ENCODE measurements at places on chromosomes 2 and 18.

GRCh38 chr2:222842491-222843174 lies 18.2 kb upstream of the ACSL3 start:
- DNase-seq = no peak

- no peak for DNase-seq
These were observed 88.3 kb downstream of the COL5A2 start for GRCh38 chr2:189091253-189091652.

DNA sequence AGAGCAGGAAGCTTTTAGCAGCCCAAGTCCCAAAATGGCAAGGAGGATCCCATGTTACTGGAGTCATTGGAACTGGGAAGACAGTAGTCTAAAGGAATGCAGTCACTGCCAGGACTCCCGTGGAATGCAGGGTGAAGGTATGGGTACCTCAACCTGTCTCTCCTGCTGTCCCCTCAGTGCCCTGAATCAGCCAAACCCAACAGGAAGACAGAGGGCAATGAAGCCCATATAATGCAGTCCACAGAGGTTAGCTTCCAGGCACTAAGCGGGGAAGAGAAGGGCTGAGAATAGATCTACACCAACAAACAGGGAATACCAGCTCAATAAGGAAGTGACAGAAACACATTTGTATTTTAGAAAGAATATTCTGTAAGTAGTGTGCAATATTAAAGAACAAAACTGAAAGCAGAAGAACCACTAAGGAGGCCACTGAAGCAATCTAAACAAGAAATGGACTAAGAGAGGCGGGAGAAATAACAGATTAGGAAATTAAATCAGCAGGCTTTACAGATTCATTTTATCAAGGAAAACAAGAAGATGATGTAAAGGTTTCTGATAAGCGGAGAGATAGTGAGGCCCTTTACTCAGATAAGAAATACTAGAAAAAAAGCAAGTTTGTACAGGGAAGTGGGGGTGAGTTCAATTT lies 8.3 kb downstream of the NEMP2 start:
- no peak for DNase-seq

- DNase-seq = no peak
These were observed 119.1 kb upstream of the SCN1A start for GRCh38 chr2:166246901-166247300.

DNA sequence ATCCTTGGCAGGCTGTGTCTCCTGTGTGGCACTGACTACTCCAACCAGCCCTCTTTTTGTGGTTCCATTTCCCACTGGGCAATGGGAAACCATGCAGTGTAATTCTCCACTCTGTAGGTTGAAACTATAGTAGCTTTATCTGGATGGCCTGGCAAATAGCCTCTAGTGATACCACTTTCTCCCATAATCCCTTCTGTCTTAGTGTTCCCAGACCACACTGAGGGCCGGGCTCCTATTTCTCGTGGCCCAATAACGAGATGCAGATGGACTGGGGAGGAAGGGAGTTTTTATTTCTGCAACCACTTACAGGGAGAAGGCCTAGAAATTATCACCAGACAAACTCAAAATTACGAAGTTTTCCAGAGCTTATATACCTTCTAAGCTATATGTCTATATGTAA lies 24.7 kb downstream of the SKA1 start:
- DNase-seq = no peak

GRCh38 chr2:105887256-105887655 lies 142.5 kb downstream of the NCK2 start:
- no peak for DNase-seq

GRCh38 chr18:24009651-24010333 lies 4.8 kb upstream of the TTC39C start:
- DNase-seq = no peak

GRCh38 chr2:127623388-127624319 lies 22.3 kb upstream of the GPR17 start:
- DNase-seq = no peak

DNA sequence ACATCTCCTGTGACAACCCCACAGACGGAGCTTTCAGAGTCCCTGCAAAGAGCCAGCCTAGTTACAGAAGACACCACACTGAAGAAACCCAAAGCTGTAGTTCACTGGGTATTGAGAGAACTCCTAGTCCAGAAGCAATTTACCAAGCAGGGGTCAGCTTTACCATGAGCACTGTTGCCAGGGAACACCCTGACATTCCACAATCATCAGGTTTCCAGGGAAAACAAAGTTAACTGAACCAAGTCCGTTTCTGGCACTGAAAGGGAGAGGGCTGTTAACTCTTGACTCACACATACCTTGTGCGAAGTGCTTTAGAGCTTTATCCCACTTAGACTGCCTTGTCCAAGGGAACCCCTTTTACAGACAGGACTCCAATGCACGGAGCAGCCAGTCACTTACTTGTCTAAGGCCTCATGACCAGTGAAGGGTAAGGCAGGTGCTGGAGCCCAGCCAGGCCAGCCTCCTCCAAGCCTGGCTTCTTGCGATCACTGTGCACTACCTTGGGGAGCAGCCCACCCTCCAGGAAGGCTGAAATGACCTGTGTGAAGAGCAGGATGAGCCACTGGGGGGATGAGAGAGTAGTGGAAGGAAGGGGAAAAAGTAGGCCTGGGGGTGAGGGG lies 53.9 kb downstream of the REEP1 start:
- DNase-seq = no peak

- no peak for DNase-seq
These were observed 18.0 kb downstream of the TGOLN2 start for GRCh38 chr2:85309699-85310321.
